ENCODE measurements at places on chromosomes 1 and 21. TPM values are rescaled to one million over a fixed set of nuclear protein-coding genes. Genes with fewer than 3 reads are reported as not detected.

The EPHA8 gene
- total RNA-seq = not detected

The CELA3A gene
- total RNA-seq = not detected

The MSH4 gene
- 0.17 TPM for total RNA-seq

The DRAXIN gene
- not detected for total RNA-seq

The CD1B gene
- not detected for total RNA-seq

The MIXL1 gene
- not detected for total RNA-seq

The GPR89A gene
- total RNA-seq = 18.6 TPM

The TRAF5 gene
- total RNA-seq = 3.0 TPM

The AMPD1 gene
- total RNA-seq = not detected

The NOS1AP gene
- not detected for total RNA-seq

Measured in pericardium fibroblast (primary cell).